Omental fat pad (tissue), 4 donors: ENCODE measurements at places on chromosomes 16 and 17.

- no peak for DNase-seq
These were observed 269.5 kb downstream of the STX8 start for GRCh38 chr17:9306086-9306485.

- DNase-seq = no peak
These were observed 9.6 kb upstream of the SLC38A8 start for GRCh38 chr16:84052071-84052622.

DNA sequence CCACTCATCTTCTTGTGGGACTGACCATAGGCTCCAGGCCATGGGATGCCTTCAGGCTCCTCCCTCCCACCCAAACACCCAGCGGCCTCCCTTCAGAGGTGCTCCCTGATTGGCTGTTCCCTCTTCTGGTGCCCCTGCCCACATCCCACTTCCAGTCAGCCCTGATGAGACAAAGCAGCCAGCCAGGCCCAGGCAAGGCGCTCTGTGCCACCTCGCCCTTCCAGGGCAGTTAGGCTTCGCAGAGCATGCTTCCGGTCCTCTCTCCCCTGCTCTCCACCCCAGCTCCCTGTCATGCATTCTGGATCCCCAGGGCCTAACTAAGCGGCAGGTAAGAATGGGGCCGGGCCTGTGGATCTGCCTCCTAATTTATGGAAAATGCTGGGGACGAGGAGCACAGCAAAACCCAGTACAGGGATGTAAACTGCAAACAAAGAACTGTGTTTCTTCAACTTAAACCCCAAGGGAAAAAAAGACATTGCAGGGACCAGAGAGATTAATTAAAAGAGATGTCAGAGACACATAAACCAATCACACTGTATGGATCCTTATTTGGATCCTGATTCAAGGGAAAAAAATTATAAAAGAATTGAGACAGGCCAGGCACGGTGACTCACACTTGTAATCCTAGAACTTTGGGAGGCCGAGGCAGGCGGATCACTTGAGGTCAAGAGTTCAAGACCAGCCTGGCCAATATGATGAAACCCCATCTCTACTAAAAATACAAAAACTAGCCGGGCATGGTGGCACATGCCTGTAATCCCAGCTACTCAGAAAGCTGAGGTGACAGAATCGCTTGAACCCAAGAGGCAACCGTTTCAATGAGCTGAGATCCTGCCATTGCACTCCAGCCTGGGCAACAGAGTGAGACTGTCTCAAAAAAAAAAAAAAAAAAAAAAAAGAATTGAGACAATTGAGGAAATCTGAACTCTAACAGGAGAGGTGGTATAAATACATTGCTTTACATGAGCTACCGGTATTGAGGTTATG lies 26.0 kb downstream of the ZDHHC7 start:
- no peak for DNase-seq

DNA sequence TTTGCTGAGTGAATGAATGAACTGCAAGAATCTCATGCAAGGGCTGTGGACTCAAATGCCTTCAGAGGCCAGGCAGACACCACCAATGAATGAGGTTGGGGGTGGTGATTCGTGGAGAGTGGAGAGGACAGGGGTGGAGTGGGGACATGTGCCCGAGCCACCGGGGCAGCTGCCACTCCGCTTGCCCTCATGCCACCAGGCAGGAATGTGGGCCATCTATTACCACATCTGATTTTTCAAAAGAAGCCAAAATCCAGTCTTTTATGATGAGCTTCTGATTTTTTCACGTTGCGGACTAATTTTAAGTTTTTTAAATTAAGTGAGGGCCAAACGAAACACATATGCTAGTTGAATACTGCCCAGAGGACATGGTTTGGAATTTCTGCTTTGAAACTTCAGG lies 67.1 kb upstream of the SMURF2 start:
- no peak for DNase-seq

GRCh38 chr16:67395105-67395457 lies 1.8 kb upstream of the TPPP3 start:
- DNase-seq = no peak

GRCh38 chr17:38881600-38882191 lies 11.8 kb downstream of the LASP1 start:
- no peak for DNase-seq
